ENCODE measurements at places on chromosomes 3 and 15.

DNA sequence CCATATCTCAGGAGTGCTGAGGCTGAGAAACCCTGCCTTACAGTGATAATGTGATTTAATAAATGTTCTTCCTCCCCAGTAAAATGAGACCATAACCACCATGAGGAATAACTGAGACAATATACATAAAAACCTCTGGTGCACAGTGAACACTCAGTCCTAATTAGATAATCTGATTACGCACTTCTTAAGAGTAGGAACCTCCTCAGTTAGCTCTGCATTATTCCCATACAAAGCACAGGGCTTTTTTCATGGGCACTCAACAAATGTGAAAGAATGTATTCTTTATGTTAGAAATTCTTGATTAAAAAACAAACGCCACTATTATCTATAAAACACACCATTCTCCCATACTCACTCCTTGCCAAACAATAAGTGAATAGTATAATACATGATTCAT is 97.0 kb downstream of the TNIK start:
- DNase-seq, result no peak

GRCh38 chr3:111210866-111211564 is 139.4 kb downstream of the NECTIN3 start:
- no peak for DNase-seq

- DNase-seq, result no peak
Observed at GRCh38 chr3:131630097-131630496, 127.3 kb upstream of the MRPL3 start.

- DNase-seq, result no peak
Observed at GRCh38 chr15:87489902-87490665, 766.5 kb downstream of the NTRK3 start.

DNA sequence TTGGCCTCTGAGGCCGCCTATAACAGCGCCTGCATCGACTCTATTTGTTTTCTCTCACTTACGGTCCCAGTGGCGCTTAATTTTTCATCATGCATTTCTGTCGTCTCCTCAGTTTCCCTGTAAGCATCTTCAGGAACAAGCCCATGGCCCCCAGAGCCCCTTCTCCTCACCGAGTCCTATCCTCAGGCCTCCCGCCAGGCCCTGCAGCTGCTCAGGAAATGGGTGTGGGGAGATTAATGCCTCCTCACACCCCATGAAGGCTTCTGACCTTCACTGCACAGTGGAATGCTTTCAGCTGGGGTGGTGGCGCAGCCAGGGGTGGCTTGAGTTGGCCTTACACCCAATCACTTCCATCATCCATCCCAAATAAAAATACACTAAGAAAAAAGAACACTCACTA is 260.4 kb downstream of the FAM43A start:
- no peak for DNase-seq

DNA sequence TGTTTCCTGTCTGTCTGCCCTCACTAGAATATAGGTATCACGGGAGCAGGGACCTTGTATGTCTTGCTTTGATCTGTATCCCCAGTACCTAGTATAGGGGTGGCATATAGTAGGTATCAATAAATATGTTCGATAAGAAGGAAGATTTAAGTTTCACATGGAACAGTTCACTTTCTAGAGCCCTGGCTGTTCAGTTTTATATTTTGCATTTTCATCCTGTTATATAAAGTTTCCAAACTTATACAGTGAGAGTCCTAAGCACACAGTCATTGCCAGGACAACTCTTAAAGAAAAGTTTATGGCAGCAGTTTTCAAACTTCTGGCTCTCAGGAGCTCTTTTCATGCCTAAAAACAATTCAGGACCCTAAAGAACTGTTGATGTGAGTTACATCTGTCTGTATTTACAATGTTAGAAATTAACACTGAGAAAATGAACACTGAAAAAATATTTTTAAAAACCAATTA is 13.4 kb downstream of the ITPR1 start:
- DNase-seq, result no peak

DNA sequence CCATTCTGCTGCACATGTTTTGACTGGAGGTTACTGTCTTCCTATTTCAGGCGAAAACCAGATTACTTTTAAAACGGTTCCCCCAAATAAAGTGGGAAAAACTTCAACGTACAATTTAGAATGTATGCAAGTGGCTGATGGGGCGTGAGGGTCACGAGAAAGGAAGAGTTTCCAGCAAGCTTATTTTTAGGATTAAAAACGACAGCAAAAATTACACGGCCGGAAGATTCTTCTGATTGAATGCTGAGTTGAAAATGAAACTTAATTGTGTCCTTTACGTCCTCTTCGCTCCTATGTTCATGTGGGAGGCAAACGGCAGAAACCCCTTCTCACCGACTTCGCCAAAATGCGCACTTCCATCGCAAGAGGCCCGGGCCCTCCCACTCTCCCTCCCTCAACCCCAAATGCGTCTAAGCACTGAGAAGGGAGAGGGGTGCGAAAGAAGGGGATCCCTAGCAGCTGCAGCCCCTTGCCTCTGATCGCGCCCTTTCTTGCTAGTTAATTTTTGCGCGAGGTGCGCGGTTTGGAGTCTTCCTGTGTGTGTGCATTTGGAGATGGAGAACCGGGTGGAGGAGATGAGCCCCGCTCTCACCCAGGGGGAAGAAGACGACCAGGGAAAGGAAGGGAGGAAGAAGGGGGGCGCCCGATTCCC is 656 bp downstream of the CD47 start:
- DNase-seq, result peak; percentile 61

GRCh38 chr15:66679657-66680108 is 22.4 kb upstream of the SMAD6 start:
- DNase-seq, result no peak

GRCh38 chr15:27816790-27817189 is 282.3 kb downstream of the OCA2 start:
- no peak for DNase-seq

- no peak for DNase-seq
Observed at GRCh38 chr3:44983484-44983941, 7.5 kb downstream of the EXOSC7 start.

GRCh38 chr3:8301977-8302735 is 199.5 kb upstream of the LMCD1 start:
- DNase-seq, result no peak

DNA sequence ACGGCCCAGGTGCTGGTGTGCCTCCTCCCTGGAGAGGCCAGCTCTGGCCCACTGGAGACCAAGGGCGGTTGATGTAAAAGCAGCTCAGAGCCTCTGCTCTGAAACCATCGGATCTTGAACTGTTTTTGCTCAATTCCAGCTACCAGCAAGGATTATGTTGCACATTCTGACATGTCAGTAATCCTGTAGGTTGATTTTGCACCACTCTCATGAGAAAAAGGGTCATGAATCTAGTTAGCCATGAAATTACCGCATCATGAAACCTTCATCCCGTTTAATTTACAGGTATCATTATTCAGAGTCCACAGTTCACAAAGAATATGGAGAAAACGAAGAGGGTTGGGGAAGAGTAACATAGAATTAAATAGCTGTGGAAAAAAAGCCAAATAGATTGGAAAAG is 120.4 kb upstream of the NSMCE3 start:
- DNase-seq, result no peak

GRCh38 chr15:39578851-39579486 is 1.9 kb upstream of the THBS1 start:
- DNase-seq, result no peak

DNA sequence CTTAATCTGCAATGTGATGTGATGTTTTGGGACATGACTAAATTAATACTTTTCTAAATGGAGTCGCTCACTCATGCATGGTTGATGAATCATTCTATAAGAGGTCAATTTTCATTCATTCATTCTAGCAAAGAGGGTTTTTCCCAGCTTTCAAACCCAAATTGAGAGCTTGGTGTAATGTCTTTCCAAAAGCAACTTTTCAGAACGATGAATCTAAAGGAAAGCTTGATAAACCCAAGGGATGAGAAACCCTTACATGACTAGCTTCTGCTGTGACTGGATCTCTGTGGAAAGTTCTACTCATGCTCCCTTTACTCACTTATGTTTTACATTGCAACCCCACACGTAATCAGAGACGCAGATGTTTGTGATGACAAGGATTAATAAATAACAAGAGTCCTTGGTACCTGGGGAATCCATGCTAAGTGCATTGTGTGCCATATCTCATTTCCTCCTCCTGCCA is 47.7 kb downstream of the PDZRN3 start:
- DNase-seq, result no peak

DNA sequence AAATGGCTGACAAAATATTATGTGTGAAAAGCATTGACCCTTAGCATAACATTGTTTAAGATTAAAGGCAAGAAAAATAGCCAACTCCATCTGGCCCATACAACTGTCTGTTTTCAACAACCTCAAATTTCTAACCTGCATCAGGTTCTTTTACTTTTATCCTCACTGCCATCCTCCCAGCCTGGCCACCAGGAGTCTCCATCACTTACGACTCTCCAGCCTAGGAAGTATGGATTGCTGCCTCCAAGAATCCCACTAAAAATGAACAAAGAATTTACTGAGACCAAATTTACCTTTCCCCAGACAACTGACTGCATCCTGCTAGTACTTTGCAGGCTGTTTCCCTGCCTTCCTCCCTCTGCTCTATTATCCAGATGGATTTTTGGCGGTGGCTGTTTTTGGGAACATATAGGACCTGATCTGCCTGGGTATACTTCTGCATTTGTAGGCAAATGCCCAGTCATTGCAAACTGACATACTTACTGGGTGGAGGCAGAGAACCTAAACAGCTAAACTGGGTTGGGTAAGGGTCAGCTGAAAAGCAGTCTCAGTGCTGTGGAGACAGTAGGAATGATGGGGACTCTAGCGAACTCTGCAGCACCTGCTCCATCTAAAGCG is 144.2 kb downstream of the GHSR start:
- DNase-seq, result no peak

DNA sequence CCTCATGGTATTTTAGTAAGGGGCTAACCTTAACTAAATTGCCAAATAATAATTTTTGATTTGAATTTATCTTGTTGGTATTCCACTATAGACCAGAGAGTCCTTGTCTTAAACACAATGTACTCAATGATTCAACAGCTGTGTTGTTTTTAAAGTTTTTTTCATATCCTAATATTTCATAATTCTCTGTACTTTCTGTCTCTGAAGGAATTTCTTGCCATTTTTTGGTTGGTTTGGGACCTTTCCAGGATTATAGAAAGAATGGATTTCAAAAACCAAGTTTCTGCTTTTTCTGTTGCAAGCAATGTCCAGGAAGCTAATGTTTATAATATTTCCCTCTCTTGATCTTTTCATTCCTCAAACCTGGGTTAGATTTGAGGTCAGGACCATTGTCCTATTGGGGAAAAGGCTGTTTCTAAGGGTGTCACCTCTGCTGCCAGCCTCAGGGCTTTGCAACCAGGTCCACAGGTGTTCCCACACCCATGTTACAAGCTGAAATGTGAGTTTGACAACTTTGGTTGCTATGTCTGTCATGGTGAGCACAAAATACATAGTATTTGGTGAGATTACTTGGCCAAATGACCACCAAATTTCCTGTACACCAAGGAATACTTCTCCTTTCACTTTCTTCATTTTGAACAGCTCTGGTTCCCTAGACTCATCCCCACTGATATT is 363.7 kb upstream of the RGMA start:
- no peak for DNase-seq

GRCh38 chr3:177145381-177145780 is 51.9 kb downstream of the TBL1XR1 start:
- no peak for DNase-seq

- no peak for DNase-seq
Observed at GRCh38 chr3:72082776-72083462, 298.0 kb upstream of the PROK2 start.
